NCI-H187 treated with DMSO at 0.1 percent for 48 hours (cell line): ENCODE measurements at places on chromosomes 12 and 14.

- DNase-seq: no peak
Measured at GRCh38 chr14:89110110-89110509, 285.7 kb downstream of the TTC8 start.

- no peak for DNase-seq
Measured at GRCh38 chr14:65287264-65288131, 125.0 kb upstream of the FUT8 start.

DNA sequence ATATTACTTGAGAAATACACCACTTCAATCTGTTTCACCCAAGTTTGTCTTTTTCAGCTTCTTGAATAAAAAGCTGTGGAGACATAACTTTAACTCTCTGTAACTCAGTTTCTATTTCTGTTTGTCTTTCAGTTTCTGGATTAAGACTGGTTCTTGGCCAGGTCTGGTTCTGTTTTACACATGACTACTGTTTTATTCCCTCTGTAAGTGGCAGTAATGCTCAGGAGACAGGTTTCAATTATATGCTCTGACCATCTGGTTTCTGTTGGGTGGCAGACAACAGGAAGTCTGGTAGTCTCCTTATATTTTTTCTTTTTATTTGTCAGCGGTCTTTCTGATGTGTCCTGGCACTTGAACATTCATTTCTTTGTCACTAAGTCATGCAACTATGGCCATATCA, 102.9 kb downstream of the RPS29 start:
- no peak for DNase-seq

GRCh38 chr12:116099652-116100432, 177.7 kb downstream of the MED13L start:
- no peak for DNase-seq

GRCh38 chr14:100239211-100239839, 381 bp downstream of the YY1 start:
- no peak for DNase-seq

DNA sequence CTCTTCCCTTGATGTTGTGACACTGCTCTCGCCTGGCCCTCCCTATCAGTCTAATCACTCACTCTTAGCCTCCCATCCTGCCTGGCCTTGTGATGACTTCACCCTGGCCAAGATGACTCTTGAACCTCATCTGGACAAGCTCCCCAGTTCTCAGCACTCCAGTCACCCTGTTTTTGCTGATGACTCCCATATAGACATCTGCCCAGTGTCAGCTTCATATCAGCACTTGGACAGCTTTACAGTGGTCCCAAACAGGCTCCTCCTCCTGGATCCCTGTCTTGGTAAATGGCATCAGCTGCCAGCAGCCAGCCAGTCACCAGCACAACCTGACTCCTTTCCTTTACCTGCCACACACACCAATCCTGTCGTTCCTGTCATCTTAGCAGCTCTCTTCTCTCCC, 104.2 kb downstream of the POLR3B start:
- no peak for DNase-seq

- DNase-seq: no peak
Measured at GRCh38 chr14:90293766-90294730, 37.7 kb downstream of the NRDE2 start.

GRCh38 chr12:7503686-7504415, at the start of gene CD163:
TSS of gene CD163 (minus strand) at chr12:7503777. CDS start at chr12:7503690, 87 bp downstream.
- no peak for DNase-seq

- no peak for DNase-seq
Measured at GRCh38 chr14:67187826-67188225, 1.4 kb upstream of the GARIN2 start.

- no peak for DNase-seq
Measured at GRCh38 chr12:93461503-93461902, 5.8 kb upstream of the MRPL42 start.

- no peak for DNase-seq
Measured at GRCh38 chr12:27185234-27186021, 58.7 kb upstream of the STK38L start.

- DNase-seq: no peak
Measured at GRCh38 chr14:69932391-69932790, 53.2 kb downstream of the SMOC1 start.
